ENCODE measurements at places on chromosomes 6 and 20.

- no peak for DNase-seq
Measured at GRCh38 chr6:67694127-67694526, 941.0 kb upstream of the ADGRB3 start.

GRCh38 chr6:43627008-43627825 is 1.8 kb downstream of the GTPBP2 start:
- peak; percentile 42 for DNase-seq

- DNase-seq = no peak
Measured at GRCh38 chr20:1567392-1568162, 10.1 kb upstream of the SIRPD start.

DNA sequence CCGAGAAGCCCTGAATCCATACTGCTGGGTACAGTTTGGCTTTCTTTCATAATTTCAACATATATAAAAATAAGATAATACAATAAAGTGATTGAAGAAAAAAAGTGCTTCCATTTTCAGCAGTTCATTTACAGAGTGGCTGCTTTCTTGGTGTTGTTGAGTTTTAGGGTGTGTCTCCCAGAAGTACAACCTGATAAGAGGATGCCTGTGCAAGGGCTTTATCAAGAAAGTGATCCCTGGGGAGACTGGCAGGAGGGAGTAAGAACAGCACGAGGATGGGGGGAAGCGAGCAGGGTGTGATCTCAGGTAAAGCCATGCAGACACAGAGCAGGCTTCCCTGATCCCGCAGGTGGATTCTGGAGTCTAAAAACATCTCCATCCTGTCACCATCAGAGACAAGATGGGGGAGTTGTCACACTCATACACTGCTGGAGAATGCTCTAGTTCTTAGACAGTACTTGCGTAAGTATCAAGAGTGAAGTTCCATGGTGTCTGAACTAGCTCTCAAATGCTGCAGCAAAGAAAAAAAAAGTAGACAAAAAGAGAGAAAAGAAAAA is 395.9 kb downstream of the CDH26 start:
- DNase-seq = no peak

- DNase-seq = no peak
Measured at GRCh38 chr6:7215798-7216231, 97.2 kb downstream of the SSR1 start.

GRCh38 chr6:41200901-41201763 is at the start of gene TREML2:
Gene TREML2, minus strand, starts transcription at chr6:41201149. Its CDS starts 141 bp downstream, at chr6:41201008.
- DNase-seq = no peak

DNA sequence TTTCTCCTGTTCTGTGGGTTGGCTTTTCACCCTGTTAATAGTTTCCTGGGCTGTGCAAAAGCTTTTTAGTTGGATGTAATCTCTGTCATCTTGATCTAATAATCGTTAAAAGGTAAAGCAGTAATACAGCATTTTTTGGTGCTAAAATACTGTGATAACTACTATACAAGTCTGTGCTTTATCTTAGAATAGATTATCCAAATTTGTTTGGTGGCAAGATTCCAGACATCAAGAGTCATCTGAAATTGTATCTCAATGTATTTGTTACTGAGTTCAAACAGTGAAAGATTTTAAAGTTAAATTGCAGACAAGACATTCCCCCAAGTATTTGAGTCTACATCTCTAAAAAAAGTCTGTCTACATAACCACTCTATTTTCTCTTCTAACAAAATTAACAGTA is 18.8 kb downstream of the TBPL1 start:
- DNase-seq = no peak

DNA sequence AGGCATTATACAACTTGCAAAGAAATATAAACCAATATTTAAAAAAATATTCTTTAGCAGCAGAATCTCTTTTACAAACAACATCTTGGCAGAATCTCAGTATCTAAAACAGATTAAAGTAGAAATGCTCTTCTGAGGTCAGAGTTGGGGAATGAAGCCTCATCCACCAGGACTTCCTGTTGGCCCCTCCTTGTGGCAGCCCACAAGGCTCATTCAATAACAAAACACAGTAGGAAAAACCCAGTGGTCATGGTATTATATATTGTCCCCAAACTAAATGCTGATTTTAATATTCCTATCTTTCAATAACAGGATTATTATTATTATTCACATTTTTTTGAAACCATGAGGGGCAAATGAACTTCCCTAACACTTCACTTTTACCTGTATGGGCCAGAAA is 368.6 kb downstream of the BTBD9 start:
- DNase-seq = no peak

- DNase-seq = no peak
Measured at GRCh38 chr6:135479601-135480000, 17.9 kb downstream of the AHI1 start.

- DNase-seq = no peak
Measured at GRCh38 chr6:34248198-34248726, 544 bp downstream of the SMIM29 start.

Measured in renal pelvis (tissue), 12 donors.